Stimulated activated CD4-positive, alpha-beta T cell treated with anti-CD3 and anti-CD28 coated beads, Interleukin-1b, Interleukin-23, amount 100 ng/mL, for 24 hours (primary cell): ENCODE measurements at places on chromosomes 12 and 14.

- DNase-seq = no peak
Observed at GRCh38 chr14:74834692-74835392, 41.1 kb downstream of the PROX2 start.

GRCh38 chr12:64225626-64226025, 3.5 kb upstream of the KICS2 start:
- DNase-seq = no peak

DNA sequence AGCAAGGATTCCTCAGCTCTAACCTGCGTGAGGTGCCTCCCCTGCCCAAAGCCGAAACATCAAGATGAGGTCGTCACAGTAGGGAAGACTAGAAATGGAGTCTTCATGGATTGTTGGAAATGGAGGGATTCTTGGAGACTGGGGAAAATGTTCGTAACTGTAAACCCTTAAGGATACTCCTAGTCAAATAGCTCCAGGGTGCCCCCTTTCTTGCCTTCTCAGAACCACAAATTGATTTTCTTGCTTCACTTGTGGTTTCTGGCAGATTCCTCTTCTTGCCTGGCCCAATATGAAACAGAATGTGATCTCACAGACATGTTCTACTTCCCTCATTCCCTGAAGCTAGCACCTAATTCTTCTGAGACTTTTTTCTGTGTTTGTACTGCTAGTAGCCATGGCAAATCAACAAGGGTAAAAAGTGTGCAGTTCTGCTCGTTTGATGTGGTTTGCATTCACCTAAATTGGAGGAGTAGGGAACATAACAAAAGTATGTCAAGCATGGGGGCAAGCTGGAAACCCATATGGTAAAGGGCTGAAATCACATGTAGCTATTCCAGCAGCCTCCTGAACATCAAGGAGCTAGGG, 332.0 kb downstream of the PAWR start:
- no peak for DNase-seq

DNA sequence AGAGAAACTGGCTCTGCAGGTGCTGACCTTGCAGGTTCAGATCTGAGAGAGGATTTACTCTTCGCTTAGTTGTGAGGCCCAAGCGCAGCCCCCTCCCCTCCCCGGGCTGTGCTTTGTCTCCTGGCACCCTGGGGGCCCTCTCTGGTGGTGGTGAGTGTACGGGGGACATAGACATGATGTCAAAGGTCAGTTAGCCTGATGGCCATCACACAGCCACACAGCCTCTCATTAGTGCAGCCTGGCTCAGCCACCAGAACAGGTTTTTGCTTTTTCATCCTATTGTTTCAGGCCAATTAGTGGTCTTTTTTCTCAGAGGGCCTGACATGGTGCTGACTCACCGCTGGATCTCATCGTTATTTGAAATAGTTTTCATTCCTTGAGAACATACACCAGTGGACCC, 437.9 kb downstream of the AACS start:
- no peak for DNase-seq

- no peak for DNase-seq
Observed at GRCh38 chr12:77047341-77048109, 17.8 kb downstream of the E2F7 start.

- DNase-seq = no peak
Observed at GRCh38 chr14:75999511-76000190, 14.1 kb downstream of the IFT43 start.

GRCh38 chr14:83485591-83485990, 1951.9 kb upstream of the SEL1L start:
- DNase-seq = no peak

DNA sequence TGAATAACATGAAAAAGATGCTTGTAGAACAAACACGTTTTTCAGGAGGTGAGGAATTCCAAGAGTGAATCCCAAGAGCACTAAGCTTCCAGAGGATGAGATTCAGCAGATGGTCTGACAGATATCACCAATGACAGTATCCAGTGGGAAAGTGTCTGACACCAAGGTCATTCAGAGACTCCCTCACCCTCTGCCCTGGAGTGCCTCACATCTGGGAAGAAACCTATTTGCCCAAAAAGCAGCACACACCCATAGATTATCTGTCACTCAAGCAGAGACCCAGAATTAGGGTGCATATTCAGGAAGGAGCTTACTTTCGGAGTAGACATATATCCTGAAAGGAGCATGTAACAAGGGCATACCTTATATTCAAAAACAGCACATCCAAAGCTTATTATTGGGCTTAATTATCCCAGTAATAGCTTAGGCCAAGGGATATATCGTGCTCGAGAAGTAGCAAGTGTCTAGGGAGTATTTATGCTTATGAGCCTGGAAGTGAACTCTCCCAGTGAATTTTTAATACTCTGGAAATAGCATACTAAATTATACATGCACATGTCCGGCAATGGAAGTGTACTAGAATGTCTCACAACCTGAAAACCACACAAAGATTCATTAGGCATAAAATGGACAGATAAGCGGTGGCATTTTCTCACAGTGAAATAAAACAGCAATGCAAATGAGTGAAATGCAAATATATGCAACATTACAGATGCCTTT, 998.1 kb upstream of the TMEM132C start:
- DNase-seq = no peak

GRCh38 chr12:101884174-101884573, 6.8 kb downstream of the DRAM1 start:
- DNase-seq = no peak

GRCh38 chr12:51997136-51997535, 9.6 kb upstream of the TAMALIN start:
- DNase-seq = no peak

GRCh38 chr12:26102953-26103352, 21.9 kb downstream of the BHLHE41 start:
- DNase-seq = no peak

DNA sequence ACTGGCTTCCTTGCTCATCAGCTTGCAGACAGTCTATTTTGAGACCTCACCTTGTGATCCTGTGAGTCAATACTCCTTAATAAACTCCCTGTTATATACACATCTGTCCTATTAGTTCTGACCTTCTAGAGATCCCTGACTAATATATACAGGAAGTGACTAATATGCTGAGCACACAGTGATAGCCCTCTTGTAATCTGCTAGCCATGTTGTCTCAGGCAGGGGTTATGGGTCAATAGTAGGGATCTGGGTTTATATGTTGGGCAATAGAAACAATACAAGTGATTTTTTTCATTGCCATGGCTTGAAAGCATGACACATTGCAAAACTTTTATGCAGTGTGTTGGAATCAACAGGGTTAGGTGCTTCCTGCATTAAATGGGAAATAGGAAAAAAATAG, 562.2 kb downstream of the GALC start:
- DNase-seq = no peak

GRCh38 chr12:879641-880040, 69.9 kb downstream of the RAD52 start:
- DNase-seq = no peak

GRCh38 chr14:103346286-103346685, 12.2 kb downstream of the EIF5 start:
- no peak for DNase-seq

DNA sequence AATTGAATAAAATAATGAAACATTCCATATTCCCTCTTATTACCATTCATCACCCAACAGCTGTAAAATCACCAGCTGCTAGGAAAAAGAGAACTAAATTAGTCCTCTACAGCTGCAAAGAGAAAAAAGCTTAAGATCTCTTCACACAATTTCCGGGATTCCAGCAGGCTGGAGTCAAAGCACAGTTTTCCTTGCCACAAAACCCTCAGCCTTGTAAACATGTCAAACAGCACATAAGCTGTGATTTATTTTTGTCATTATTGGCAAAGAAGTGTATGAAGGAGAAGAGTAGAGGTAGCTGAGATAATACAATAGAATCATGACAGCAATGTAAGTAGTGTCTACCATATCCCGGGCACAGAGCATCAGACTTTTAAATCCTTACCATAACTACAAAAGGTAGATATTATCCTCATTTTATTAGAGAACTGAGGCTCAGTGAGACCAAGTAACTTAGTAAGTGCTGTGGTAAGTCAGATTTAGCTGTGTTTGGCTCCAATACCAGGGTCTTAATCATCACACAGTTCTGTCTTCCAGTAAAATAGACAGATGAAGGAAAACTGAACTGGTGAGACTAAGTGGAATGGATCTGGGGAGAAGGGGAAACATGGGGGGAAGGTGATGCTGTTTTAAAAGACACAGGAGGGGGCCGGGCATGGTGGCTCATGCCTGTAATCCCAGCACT, 57.3 kb downstream of the NTN4 start:
- DNase-seq = no peak

- DNase-seq = no peak
Observed at GRCh38 chr14:97301931-97302559, 504.9 kb downstream of the VRK1 start.

- DNase-seq = no peak
Observed at GRCh38 chr12:115008929-115009328, 325.0 kb upstream of the TBX3 start.

- no peak for DNase-seq
Observed at GRCh38 chr12:13173012-13173932, 23.3 kb upstream of the EMP1 start.

- no peak for DNase-seq
Observed at GRCh38 chr14:74501135-74501614, 7.6 kb downstream of the ISCA2 start.

GRCh38 chr12:90449611-90450010, 505.4 kb downstream of the CCER1 start:
- no peak for DNase-seq

- DNase-seq = no peak
Observed at GRCh38 chr12:64385019-64385418, 5.5 kb downstream of the C12orf56 start.

- DNase-seq = no peak
Observed at GRCh38 chr12:66644151-66644550, 34.7 kb downstream of the GRIP1 start.

DNA sequence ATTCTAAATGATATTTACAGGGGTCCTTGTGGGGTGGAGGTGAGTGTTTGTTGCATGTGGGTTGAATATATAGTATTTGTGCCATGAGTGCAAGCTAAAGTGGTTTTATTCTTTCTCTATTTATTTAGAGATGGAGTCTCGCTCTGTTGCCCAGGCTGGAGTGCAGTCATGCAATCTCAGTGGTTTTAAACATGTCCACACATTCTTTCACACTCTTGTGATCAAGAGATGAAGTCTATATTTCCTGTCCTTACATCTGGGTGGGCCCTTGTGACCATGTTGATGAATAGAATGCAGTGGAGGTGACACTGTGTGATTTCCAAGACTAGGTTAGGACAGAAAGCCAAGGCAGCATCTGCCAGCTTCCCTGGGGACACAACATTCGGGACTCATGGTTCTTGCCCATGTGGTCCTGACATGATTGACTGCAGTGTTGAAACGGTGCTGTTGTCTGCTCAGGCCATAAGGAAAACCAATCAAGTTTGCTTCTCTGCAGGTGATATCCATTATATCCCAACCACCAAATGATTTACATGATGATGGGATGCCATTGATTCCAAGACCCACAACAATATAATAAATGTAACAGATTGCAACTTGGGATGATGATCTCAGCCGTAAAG, 172.6 kb downstream of the SUDS3 start:
- no peak for DNase-seq

DNA sequence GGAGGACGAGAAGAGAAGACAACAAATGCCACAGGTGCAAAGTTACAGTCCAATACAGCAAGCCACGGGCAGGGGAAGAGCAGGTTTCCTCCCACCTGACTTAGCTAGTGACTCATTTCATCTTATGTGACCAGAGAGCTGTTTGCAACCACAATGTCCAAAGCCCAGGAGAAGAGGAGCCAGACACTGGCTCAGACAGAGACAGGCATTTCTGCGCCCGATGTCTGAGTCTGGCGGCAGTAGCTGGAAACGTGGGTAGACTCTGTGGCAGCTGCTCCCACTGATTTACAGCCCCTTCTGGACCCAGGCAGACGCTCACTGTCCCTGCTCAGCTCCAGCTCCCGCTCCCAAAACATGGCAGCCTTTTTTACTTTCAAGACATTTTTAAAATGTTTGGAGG, 60.0 kb downstream of the CHGA start:
- no peak for DNase-seq
